Natural killer cell treated with Interleukin-12 subunit alpha and Interleukin-12 subunit beta and Interleukin-15 and Interleukin-18, amount 100 ng/mL, for 72 hours (primary cell): ENCODE measurements at places on chromosomes 4 and X. TPM values are rescaled to one million over a fixed set of nuclear protein-coding genes. Genes with fewer than 3 reads are reported as not detected.

COX18 gene
- 12.7 TPM for total RNA-seq

UGT2B10 gene
- not detected for total RNA-seq

GABRE gene
- not detected for total RNA-seq

EDNRA gene
- not detected for total RNA-seq

DYNLT3 gene
- 8.9 TPM for total RNA-seq

TLR3 gene
- total RNA-seq: 1.8 TPM

MAGEC1 gene
- total RNA-seq: not detected

CCDC110 gene
- total RNA-seq: not detected

- H3K36me3 ChIP-seq: peaks cover 13% of the 10 kb centered on the region
- no peak overlapping the region for H3K4me3 ChIP-seq
- H3K4me1 ChIP-seq: no peaks in the 10 kb centered on the region
- no peak for DNase-seq
- no peaks in the 10 kb centered on the region for H3K27me3 ChIP-seq
- H3K27ac ChIP-seq: no peak overlapping the region
These were observed 633.1 kb downstream of the FSTL5 start for GRCh38 chr4:161530710-161531109.

DNA sequence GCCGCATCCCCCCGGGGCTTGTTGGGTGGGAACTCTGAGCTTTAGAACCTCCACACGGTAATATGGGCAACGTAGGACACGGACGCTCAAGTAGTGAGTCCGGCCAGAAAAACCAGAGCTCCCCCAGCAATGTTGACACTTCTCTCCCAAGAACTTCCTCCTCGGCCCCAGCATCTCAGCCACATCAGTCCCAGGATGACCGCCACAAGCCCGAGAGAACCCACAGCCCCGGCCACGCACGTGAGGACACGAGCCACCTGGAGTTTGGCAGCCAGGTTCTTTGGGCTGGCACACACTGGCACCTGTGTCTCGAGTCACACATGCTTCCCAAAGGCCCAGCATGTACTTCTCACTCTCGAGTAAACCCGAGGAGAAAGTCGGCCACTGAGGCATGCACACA, 16.3 kb downstream of the CLDN34 start:
- no peak for DNase-seq
- no peak overlapping the region for H3K4me3 ChIP-seq
- no peaks in the 10 kb centered on the region for H3K36me3 ChIP-seq
- no peaks in the 10 kb centered on the region for H3K4me1 ChIP-seq
- peaks cover 16% of the 10 kb centered on the region for H3K27me3 ChIP-seq
- no peak overlapping the region for H3K27ac ChIP-seq

- peaks cover 5% of the 10 kb centered on the region for H3K4me1 ChIP-seq
- DNase-seq: no peak
- no peak overlapping the region for H3K4me3 ChIP-seq
- no peaks in the 10 kb centered on the region for H3K27me3 ChIP-seq
These were observed 270.5 kb upstream of the GPC4 start for GRCh38 chrX:133685822-133686221.

DNA sequence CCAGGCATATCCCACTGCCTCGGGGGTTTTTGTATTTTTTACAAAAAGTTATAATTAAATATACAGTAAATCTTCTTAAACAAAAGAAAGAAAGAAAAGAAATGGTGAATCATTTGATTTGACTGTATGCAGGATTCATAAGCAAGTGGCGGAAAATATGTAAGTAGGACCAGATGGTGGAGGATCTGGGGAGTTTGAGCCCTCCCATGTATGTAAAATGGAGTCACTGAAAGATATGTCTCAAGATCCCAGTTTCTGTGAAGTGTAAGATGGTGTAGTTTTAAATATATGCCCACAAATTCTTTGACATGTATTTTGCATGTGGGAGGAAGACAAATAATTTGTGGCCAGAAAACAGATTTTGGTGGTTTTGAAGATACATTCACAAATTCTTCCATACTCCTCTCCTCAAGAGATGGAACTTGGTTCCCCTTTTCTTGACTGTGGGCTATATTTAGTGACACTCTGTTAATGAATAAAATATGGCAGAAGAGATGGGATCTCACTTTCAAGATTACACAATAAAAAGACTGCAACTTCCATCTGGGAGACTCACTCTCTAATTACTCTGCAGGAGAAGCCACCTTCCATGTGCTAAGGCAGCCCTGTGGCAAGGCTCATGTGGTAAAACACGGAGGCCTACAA, 133.6 kb upstream of the S100G start:
- no peaks in the 10 kb centered on the region for H3K36me3 ChIP-seq
- no peak overlapping the region for H3K27ac ChIP-seq
- H3K27me3 ChIP-seq: peaks cover 5% of the 10 kb centered on the region
- no peak overlapping the region for H3K4me3 ChIP-seq

GRCh38 chr4:18111081-18111480, 89.5 kb upstream of the LCORL start:
- no peaks in the 10 kb centered on the region for H3K36me3 ChIP-seq
- DNase-seq: no peak
- no peaks in the 10 kb centered on the region for H3K4me1 ChIP-seq
- no peak overlapping the region for H3K4me3 ChIP-seq
- H3K27me3 ChIP-seq: peaks cover 10% of the 10 kb centered on the region

GRCh38 chr4:124181039-124181438, 531.5 kb downstream of the ANKRD50 start:
- no peaks in the 10 kb centered on the region for H3K36me3 ChIP-seq
- no peaks in the 10 kb centered on the region for H3K4me1 ChIP-seq
- H3K27ac ChIP-seq: no peak overlapping the region
- no peaks in the 10 kb centered on the region for H3K27me3 ChIP-seq
- no peak overlapping the region for H3K4me3 ChIP-seq
- no peak for DNase-seq

DNA sequence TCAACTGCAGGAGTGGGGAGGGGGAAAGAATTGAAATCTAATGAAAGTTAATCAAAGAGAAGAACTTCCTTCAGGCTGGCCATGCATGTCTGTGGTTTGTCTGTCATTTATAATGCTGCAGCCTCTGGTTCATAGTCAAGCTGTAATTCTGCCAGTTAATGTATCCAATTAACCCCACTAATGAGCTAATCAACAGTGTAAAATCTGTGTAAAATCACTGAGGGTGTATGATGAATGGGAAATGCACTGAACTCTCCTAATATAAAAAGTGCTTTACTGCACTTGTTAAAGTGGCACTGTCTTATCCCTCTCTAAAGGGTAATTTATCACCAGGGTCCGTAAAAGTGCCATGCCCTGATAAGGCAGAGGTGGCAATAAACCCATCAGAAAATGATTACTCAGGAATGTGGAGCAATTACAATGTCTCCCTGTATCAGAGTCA, 798.1 kb downstream of the PDHA2 start:
- DNase-seq: no peak
- no peaks in the 10 kb centered on the region for H3K27me3 ChIP-seq
- no peak overlapping the region for H3K27ac ChIP-seq
- H3K4me1 ChIP-seq: no peaks in the 10 kb centered on the region
- no peaks in the 10 kb centered on the region for H3K36me3 ChIP-seq
- no peak overlapping the region for H3K4me3 ChIP-seq

- H3K27ac ChIP-seq: no peak overlapping the region
- no peaks in the 10 kb centered on the region for H3K36me3 ChIP-seq
- DNase-seq: no peak
- H3K4me1 ChIP-seq: no peaks in the 10 kb centered on the region
- H3K27me3 ChIP-seq: no peaks in the 10 kb centered on the region
These were observed 336.8 kb upstream of the PPARGC1A start for GRCh38 chr4:24226667-24227066.

GRCh38 chrX:153517423-153517822, at the start of gene ATP2B3:
Gene ATP2B3 (plus strand): TSS chrX:153517642. CDS start chrX:153536248, 18,606 bp downstream.
- peaks cover 9% of the 10 kb centered on the region for H3K27me3 ChIP-seq
- no peak for DNase-seq
- H3K36me3 ChIP-seq: no peaks in the 10 kb centered on the region

DNA sequence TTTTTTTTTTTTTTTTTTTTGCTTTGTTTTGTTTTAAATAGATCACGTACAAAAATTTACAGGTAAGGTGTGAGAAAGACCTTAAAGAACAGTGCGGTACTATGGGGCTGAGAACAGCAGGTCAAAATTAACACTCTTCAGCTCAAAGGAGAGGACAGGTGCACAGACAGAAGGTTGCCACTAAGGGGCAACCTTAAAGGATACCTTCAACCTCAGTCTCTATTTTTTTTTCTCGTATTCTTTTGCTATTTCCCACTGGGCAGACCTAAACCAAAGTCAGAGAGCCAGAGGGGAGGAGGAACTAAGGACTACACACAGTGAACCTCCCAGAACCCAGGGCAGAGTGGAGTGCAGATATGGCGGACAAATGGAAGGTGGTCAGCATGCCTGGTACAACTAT, 1984.3 kb upstream of the IGFBP7 start:
- H3K4me1 ChIP-seq: no peaks in the 10 kb centered on the region
- H3K36me3 ChIP-seq: no peaks in the 10 kb centered on the region
- DNase-seq: no peak

DNA sequence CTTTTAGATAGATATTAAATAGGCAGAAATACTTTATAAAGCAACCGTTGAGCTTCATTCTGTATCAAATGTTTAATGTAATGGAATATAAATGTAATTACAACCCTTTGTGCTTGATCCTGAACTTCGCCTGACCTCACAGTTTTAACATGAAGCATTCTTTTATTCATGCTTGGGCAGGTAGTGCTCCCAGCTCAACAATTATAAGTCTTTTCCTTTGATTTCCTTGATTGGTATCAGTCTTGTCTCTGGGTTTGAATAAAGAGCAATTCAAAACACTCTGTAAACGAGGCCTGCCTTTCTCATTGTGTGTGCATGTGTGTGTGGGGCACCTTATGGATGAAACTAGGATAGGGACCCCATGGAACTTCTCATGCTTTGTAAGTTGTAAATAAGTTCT, 6.8 kb downstream of the METAP1 start:
- no peak for DNase-seq
- peaks cover 34% of the 10 kb centered on the region for H3K4me1 ChIP-seq
- no peak overlapping the region for H3K27ac ChIP-seq
- no peak overlapping the region for H3K4me3 ChIP-seq
- H3K36me3 ChIP-seq: no peaks in the 10 kb centered on the region

DNA sequence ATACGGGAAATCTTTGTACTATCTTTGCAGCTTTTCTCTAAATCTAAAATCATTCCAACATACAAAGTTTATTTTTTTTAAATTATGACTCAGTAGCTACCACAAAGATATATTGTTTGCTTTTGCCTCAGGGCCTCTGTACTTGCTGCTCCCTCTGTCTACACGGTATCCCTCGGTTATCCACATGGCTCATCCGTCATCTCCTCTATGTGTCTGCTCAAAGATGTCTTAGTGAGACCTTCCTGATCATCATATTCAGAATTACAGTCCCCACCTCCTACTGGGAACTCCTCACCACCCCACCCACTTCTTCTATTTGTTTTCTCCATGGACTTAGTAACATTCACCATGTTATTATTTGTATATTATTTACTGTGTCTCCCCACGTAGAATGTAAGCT, 107.8 kb downstream of the PARM1 start:
- DNase-seq: no peak
- H3K36me3 ChIP-seq: no peaks in the 10 kb centered on the region
- no peak overlapping the region for H3K27ac ChIP-seq
- H3K4me1 ChIP-seq: no peaks in the 10 kb centered on the region
- no peaks in the 10 kb centered on the region for H3K27me3 ChIP-seq
- H3K4me3 ChIP-seq: no peak overlapping the region

DNA sequence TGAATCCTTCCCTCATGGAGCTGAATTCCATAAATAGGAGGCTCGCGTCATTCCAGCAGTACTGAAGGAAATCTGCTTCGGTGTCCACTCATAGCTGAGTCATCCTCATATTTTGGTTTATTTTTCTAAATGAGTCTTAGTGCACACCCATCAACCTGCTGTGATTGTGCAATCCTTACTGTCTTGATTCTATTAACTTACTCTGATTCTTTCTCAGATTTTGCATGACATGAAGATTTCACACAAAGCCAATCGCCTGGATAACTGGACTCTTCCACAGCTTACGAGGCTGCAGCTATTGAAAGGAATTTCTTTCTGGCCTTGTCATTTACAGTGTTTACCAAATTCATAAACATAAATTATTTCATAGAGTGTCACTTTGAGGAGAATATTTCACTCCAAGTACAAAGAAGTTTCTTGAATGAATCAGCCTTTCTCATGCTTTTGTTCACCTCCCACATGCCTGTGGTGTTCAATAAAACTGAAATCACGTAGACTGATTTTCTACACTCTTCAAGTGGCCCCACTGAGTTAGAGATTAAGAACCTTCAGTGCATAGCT, 207.6 kb upstream of the SLITRK2 start:
- DNase-seq: no peak
- no peak overlapping the region for H3K27ac ChIP-seq
- no peaks in the 10 kb centered on the region for H3K36me3 ChIP-seq
- H3K4me1 ChIP-seq: no peaks in the 10 kb centered on the region

- no peaks in the 10 kb centered on the region for H3K4me1 ChIP-seq
- H3K27ac ChIP-seq: no peak overlapping the region
- no peaks in the 10 kb centered on the region for H3K36me3 ChIP-seq
- no peak overlapping the region for H3K4me3 ChIP-seq
- H3K27me3 ChIP-seq: no peaks in the 10 kb centered on the region
- no peak for DNase-seq
These were observed 86.8 kb downstream of the DIAPH2 start for GRCh38 chrX:96771486-96771885.

- no peaks in the 10 kb centered on the region for H3K36me3 ChIP-seq
- no peak overlapping the region for H3K27ac ChIP-seq
- H3K27me3 ChIP-seq: no peaks in the 10 kb centered on the region
- no peak overlapping the region for H3K4me3 ChIP-seq
These were observed 73.6 kb upstream of the TENM3 start for GRCh38 chr4:182169572-182169971.

GRCh38 chrX:150155436-150156035, 207.6 kb upstream of the MAMLD1 start:
- no peak for DNase-seq
- no peak overlapping the region for H3K4me3 ChIP-seq
- no peaks in the 10 kb centered on the region for H3K36me3 ChIP-seq
- H3K4me1 ChIP-seq: no peaks in the 10 kb centered on the region

DNA sequence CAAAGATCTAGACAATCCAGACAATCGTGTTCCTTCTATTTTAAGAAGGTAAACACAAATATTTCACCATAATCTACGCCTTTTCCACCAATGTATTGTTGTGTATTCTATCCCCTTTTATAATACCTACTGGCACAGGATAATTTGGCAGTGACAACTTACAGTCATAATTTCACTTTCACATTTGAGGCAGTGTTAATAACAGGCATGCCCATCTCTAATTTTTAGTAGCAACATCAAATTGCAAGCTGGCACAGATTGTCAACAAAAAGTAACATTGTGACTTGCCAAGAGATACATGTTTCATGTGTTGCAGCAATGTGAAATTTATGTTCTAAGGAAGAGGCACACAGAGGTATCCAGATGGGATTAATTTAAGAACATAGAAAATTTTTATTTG, 912.5 kb upstream of the PABPC4L start:
- no peaks in the 10 kb centered on the region for H3K27me3 ChIP-seq
- DNase-seq: no peak
- H3K4me1 ChIP-seq: no peaks in the 10 kb centered on the region
- no peaks in the 10 kb centered on the region for H3K36me3 ChIP-seq
- no peak overlapping the region for H3K4me3 ChIP-seq

DNA sequence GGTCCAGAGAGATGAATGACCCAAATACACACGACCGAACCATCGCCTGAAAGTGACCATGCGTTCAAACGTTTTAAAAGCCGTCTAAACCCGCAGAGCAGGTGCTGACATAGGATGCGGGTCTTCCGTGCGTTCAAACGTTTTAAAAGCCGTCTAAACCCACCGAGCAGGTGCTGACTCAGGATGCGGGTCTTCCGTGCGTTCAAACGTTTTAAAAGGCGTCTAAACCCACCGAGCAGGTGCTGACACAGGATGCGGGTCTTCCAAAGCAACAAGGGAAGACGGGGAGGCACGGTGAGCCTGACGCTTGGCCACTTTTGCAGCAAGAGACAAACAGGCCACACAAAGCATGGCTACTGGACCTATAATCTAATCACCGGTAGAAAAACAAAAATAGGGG, 47.2 kb downstream of the GAK start:
- peaks cover 7% of the 10 kb centered on the region for H3K36me3 ChIP-seq
- peaks cover 15% of the 10 kb centered on the region for H3K4me1 ChIP-seq
- DNase-seq: no peak
- no peak overlapping the region for H3K27ac ChIP-seq
